ENCODE measurements at places on chromosomes 5 and 9.

DNA sequence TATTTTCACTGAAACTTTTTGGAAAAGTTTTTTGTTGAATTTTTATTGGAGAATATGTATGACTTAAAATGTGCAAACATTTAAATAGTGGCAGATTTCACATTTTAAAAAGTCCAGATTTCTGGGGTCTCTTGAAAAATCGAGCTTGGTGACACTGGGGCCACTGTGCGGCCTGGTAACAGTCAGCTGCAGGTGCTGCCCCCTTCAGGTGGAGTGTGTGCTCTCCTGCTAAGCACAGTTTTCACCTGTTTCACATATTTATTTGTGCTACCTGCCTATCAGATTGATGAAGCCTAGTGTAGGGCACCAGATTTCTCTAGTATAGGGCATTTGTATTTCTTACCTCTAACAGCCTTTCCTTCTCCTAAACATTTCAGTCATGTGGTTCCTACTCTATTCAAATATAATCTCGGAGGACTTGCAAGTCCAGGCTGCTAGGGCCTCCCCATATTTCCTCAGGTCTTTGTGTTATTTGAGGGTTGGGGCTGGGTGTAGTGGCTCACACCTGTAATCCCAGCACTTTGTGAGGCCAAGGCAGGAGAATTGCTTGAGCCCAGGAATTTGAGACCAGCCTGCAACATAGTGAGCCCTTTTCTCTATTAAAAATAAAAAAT lies 95.8 kb upstream of the KLF9 start:
- DNase-seq = peak; percentile 22

- DNase-seq = no peak
Observed at GRCh38 chr5:125348936-125349831, 602.7 kb upstream of the ZNF608 start.

DNA sequence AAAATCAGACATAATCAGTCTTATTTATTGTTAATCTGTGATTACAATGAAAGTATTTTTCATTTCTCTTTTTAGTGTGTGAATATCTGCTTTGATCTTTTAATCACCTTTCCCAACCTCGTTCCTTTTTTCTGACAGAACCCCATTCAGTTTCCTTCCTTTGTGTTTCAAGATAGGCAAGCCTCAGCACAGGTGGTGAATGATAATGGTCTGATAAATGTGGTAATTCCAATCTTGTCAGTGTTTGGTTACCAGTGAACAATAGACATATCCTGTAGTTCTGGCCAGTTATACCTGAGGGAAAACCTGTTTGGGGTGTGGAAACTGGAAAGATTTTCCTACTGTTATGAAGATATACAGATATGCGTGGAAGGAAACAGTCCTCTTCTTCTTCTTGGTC lies 13.5 kb downstream of the STX17 start:
- no peak for DNase-seq

GRCh38 chr5:96919754-96920197 lies 16.1 kb upstream of the LNPEP start:
- no peak for DNase-seq

DNA sequence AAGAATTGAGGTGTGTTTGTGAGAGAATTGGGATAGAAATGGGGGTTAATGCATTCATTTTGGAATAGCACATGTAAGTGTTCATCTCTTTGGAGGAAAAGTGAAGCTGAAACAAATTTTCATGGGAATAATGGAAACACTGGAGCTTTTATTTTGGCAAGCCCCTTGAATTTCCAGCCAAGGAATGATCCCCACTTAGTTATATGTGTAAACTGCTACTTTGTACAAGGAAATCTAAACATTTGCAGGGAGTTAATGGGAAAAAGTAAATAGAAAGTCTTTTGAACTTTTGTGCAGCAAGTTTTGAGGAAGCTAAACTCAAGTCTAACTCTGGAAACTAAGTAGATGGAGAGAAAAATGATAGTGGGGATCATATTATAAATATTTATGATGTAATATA lies 44.1 kb downstream of the CAMK4 start:
- DNase-seq = no peak

- peak; percentile 50 for DNase-seq
Observed at GRCh38 chr5:121949885-121950284, 11.9 kb upstream of the SRFBP1 start.

DNA sequence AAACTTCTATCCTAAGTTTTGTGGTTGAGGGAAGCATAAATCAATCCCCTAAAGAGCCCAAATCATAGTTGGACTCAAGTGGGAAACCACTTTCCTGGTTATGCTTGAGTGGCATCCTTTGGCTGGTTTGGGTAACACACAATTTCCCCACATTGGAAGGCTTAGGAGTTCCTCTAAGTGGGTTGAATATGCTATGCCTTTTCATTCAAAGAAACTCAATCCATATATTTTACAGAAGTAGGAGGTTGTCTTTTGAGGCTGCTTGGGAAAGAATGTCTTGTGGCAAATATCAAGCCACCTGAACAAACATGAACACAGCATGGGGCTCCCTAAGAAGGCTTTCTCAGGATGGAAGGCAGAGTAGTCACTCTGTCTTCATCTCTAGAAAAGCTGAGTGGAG lies 121.1 kb downstream of the SPATA31D1 start:
- DNase-seq = no peak

DNA sequence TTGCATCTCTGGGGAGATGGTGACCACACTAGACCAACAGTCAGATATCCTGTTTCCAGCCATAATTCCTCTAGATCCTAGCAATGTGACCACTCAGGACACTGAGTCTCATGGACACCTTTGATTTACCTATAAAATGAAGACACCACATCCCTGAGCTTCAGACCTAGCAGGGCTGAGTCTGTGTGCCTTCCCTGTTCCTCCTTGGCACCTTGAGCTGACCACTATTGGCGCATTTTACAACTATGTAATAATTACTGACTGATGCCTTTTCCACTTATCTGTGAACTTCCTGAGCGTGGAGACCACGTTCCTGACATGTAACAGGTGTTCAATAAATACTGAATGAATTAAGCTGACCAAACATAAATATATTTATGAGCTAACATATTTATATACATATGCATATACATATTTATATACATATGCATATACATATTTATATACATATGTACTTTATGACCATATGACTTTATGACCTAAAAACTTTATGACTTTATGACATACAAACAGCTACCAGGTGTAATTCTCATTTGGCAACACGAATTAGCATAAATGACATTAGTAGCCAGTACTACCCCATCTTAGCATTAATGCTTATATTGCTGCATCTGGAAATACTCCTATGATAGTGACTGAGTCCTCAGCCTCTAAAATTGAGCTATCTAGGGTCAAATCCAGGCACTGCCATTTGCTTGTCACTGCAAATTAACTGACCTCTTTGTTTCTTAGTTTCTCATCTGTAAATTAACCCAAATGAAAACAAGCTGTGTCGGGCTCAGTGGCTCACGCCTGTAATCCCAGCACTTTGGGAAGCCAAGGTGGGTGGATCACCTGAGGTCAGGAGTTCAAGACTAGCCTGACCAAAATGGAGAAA lies 150.6 kb downstream of the GNA14 start:
- no peak for DNase-seq

DNA sequence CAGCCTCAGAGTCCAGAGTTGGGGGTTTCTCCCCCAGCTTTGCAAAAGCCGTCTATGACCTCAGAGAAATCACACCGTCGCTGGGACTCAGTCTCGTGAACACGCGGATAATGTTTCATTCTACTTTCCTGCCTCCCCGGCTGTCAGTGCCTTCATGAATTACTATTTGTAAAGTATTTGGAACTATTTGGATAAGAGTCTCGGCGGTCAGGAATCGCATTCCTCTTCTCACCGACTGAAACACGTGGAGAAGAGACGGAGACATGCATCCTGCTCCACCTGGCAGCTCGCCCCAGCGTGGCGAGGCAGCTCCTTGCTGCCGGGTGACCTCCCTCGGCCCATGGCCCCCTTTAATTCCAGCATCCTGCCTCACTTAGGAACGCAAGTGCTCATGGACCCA lies 23.9 kb downstream of the IRX2 start:
- no peak for DNase-seq

GRCh38 chr5:85049020-85049419 lies 664.3 kb upstream of the EDIL3 start:
- DNase-seq = no peak

- DNase-seq = no peak
Observed at GRCh38 chr5:144004146-144004545, 166.3 kb downstream of the YIPF5 start.

GRCh38 chr5:24059716-24060115 lies 552.3 kb downstream of the PRDM9 start:
- DNase-seq = no peak

GRCh38 chr5:74514888-74515551 lies 125.5 kb downstream of the ENC1 start:
- DNase-seq = no peak

- no peak for DNase-seq
Observed at GRCh38 chr9:90860826-90861225, 59.2 kb downstream of the SYK start.

DNA sequence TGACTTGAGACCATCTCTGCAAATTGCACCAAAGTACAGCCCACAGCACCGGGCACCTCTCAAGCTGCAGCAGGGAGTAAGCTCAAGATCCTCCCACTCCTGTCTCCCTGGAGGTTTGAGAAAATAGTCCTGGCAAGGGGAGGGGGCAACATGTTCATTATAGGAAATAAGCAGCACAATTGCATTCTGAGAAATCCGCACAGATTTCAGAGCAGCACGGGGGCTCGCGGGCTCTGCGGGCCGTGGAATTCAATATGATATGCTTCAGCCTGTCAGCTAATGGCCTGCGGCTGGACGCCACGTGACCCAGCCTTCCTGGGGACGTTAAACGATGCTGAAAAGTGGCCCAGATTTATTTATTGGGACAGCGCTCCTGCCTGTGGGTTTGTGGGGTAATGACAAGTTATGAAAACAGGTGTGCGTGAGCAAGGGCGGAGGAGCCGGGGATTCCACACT lies 156.4 kb downstream of the DAB2IP start:
- no peak for DNase-seq

DNA sequence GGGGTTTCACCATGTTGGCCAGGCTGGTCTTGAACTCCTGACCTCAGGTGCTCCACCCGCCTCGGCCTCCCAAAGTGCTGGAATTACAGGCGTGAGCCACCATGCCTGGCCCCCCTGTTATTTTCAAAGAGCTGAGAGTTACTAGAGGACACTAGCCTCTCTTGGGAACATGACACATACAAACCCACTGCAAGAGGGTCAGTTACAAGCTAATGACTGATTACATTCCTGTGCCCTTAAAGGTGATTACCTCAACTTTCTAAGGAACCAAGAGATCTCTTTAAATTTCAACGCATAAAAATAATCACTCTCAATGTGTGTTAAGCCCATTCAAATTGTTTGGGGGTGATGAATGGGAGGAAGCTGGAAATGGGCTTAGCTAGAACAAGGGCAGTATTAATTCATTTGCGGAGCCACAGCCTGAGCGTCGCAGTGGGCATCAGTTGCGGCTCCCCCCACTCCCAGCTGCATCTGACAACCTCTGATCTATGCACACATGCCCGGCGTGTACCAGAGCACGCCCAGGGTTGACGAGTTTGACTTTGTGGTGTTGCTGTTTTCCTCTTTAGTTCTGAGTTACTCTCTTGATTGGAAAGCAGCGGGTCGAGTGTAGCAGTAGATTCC lies 146.9 kb downstream of the GOLPH3 start:
- no peak for DNase-seq

DNA sequence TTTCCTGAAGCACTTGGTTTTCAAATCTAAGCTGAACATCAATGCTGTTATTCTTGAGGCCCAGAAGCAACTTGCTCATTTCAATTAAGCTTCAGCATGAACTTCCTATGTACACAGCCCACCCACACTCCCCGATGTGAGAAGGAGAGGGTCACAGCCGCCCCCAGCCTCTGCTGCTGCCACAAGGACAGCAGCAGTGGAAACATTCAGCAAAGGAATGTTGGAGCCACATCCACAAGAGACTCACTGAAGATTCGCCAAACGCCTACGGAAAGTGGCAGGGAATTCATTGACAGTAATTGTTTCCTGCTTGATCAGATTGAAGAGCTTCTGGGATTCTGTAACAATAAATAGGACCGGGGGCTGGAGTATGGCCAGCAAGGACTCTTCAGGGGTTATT lies 2.9 kb downstream of the TGFBI start:
- no peak for DNase-seq

- peak; percentile 71 for DNase-seq
Observed at GRCh38 chr9:133792721-133793470, 54.7 kb upstream of the SARDH start.

DNA sequence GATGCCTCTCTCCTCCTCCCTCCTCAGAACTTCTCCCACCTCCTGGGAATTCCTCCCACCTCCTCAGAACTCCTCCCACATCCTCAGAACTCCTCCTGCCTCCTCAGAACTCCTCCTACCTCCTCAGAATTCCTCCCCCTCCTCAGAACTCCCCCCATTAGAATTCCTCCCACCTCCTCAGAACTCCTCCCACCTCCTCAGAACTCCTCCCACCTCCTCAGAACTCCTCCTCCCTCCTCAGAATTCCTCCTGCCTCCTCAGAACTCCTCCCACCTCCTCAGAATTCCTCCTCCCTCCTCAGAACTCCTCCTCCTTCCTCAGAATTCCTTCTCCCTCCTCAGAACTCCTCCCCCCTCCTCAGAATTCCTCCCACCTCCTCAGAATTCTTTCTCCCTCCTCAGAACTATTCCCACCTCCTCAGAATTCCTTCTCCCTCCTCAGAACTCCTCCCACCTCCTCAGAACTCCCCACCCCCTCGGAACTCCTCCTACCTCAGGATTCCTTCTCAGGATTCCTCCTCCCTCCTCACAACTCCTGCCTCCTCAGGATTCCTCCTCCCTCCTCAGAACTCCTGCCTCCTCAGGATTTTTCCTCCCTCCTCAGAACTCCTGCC lies 23.9 kb downstream of the SLC46A2 start:
- DNase-seq = peak; percentile 67

- no peak for DNase-seq
Observed at GRCh38 chr5:169695025-169695625, 58.0 kb downstream of the DOCK2 start.

- DNase-seq = no peak
Observed at GRCh38 chr9:87887661-87888480, 5.2 kb downstream of the SPATA31E1 start.

DNA sequence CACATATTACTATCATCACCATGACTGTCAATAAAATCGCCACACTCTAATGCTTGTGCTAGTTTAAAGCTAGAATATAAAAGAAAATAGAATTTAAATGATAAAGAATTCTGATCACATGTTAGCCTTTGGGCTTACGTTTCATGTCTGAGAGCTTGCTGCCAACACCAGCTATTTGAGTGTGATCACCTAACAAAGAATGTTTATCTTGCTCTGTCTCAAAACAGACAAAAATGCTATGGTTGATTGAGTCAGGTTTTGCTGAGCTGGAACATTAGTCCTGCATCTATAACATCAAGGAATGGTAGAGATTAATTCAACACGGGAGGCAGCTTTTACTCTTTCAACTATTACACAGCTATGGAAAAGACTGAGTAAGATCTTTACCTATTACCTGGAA lies 50.7 kb downstream of the MSX2 start:
- no peak for DNase-seq

DNA sequence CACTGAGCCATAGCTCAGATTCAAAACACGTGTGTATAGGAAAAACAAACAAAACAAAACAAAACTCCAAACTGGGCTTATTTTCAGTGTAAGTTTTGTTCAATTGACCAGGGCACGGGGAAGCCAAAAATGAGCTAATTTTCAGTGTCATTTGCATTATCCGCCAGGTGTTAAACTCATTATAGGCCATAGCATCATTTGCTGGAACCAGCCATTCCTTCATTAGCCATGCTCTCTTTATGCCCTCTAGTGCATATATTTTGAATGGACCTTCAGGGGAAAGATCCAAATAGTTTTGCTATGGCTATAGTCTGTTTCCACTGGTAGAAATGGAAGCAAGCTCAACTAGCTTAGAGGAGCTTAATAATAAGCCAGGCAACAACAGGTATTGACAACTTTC lies 1205.2 kb upstream of the DMAC1 start:
- no peak for DNase-seq

- DNase-seq = no peak
Observed at GRCh38 chr9:92308893-92309292, 15.4 kb upstream of the IARS1 start.
